ENCODE measurements at places on chromosomes 16 and 17. TPM values are rescaled to one million over a fixed set of nuclear protein-coding genes. Genes with fewer than 3 reads are reported as not detected.

- no peak for DNase-seq
Measured at GRCh38 chr16:81797443-81797842, 18.4 kb downstream of the PLCG2 start.

DNA sequence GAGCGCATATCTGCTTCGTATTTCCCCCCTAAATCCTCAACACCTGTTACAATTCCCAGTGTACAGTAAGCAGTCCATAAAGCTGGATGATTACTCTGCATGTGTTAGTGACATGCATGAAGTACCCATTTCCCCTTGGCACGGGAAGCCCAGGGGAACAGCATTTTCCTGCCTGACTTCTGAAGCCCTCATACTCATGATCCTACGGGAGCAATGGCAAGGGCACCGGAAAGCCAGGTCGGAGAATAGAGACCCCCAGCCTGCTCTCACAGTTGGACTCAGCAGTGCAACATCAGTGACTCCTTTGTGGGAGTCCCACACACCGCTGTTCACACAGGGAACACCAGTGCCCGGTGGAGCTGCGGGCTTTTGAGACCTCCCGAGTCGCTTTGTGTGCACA lies 336.9 kb downstream of the CDH13 start:
- DNase-seq = no peak

DNA sequence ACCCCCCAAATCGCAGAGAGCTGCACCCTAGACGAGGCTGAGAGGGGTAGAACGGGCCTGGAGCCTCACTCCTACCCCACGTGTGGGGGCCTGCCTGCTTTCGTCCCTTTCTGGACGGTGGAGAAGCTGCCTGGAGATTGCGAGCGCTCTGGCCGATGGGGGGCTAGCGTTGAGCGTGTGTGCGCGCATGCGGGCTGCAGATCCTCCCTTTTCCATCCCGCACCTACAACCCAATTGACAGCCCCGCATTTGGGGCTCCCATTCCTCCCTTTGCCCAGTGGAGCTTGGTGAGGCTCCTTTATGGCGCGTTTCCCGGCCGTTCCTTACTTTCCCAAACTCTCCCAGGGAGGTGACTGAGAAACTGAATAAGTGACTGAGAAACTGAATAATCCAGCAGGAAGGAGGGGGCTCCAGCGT lies 907 bp upstream of the ESRP2 start:
- DNase-seq = no peak

- no peak for DNase-seq
Measured at GRCh38 chr17:48613862-48614694, 1.0 kb downstream of the HOXB8 start.

- no peak for DNase-seq
Measured at GRCh38 chr17:44348234-44348987, 3.3 kb downstream of the GRN start.

AIPL1 gene
- not detected for total RNA-seq

GGT6 gene
- not detected for total RNA-seq
